ENCODE measurements at places on chromosomes 1 and 21. TPM values are rescaled to one million over a fixed set of nuclear protein-coding genes. Genes with fewer than 3 reads are reported as not detected.
A peak's percentile ranks its signal among the peaks of the same experiment; 100 is the strongest.

DNA sequence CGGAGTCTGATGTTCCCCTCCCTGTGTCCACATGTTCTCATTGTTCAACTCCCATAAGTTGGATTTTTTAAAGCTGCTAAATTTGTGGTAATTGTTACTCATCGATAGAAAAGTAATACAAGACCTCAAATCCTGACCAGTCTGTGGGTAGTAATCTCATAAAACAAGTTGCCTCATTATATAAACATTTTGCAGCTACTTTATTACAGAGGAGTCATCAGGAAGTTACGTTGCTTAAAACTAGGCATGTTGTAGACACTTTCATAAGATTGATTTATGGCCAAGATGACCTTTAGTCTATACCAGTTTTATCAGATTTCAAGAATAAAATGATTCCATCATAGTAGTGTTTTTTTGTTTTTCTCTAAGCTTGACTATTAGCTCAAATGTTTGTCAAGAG lies 208.8 kb downstream of the GIPC2 start:
- H3K4me3 ChIP-seq, result no peak overlapping the region
- no peaks in the 10 kb centered on the region for H3K36me3 ChIP-seq
- no peak for DNase-seq
- peaks cover 5% of the 10 kb centered on the region for H3K27me3 ChIP-seq
- no peaks in the 10 kb centered on the region for H3K4me1 ChIP-seq

DNA sequence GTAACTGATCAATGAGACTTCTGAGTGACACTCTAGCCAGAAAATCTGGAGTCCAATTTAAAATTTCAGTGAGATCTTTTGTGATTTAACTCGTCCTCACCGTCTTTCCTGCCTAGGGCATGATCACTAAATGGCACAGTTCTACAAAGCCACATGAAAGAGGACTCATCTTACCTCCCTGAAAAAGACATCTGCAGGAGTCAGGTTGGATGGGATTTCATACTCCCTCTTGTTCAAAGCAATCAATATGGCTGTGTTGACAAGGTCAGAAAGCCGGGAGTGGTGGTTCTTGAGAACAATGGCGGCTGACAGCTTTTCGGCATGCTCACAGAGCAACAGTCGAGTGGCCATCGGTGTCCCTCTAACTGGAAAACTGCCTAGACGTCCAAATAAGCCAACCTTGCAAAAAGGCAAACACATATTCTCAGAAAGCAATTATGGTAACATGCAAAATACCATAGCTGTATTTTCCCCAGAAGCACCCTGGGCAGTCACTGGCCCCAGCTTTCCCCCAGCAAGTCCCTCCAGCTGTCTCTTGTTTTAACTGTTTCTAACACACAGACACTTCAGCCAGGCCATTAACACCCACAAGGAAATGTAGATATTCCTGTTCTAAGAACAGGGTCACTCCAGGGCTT lies 36.6 kb upstream of the ACTA1 start:
- H3K36me3 ChIP-seq, result peaks cover 49% of the 10 kb centered on the region
- no peak overlapping the region for H3K27ac ChIP-seq
- no peak overlapping the region for H3K4me3 ChIP-seq
- no peak for DNase-seq
- no peaks in the 10 kb centered on the region for H3K4me1 ChIP-seq

GRCh38 chr1:89928506-89928905 lies 66.4 kb upstream of the ZNF326 start:
- no peak overlapping the region for H3K27ac ChIP-seq
- no peak for DNase-seq
- peaks cover 33% of the 10 kb centered on the region for H3K36me3 ChIP-seq

- H3K27ac ChIP-seq, result no peak overlapping the region
- no peak overlapping the region for H3K4me3 ChIP-seq
- no peaks in the 10 kb centered on the region for H3K4me1 ChIP-seq
- peaks cover 15% of the 10 kb centered on the region for H3K36me3 ChIP-seq
- no peak for DNase-seq
Measured at GRCh38 chr1:231958448-231958847, 331.9 kb downstream of the DISC1 start.

- no peaks in the 10 kb centered on the region for H3K4me1 ChIP-seq
- H3K36me3 ChIP-seq, result no peaks in the 10 kb centered on the region
- H3K27me3 ChIP-seq, result peaks cover 3% of the 10 kb centered on the region
- no peak overlapping the region for H3K4me3 ChIP-seq
Measured at GRCh38 chr1:29801003-29801402, 564.7 kb downstream of the PTPRU start.

DNA sequence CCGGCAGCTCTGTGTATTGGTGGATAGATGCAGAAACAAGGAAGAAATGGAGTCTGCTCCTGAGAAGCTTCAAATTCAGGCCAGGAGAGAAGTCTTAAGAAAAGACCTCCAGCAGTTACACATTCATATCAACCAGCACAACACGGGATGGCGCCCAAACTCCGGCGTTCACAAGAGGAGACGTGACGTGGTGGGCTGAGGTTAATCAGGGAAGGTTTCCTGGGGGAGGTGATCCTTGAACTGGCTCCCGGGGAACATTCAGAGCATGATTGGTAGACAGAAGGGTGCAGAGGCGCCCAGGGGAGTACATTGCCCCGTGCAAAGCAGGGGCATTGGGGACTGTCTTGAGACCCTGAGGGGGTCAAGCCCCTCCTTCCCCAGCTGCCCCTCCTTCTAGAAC lies 27.7 kb upstream of the SPSB1 start:
- H3K4me3 ChIP-seq, result no peak overlapping the region
- DNase-seq, result no peak
- H3K36me3 ChIP-seq, result peaks cover 8% of the 10 kb centered on the region
- peaks cover 6% of the 10 kb centered on the region for H3K4me1 ChIP-seq
- no peaks in the 10 kb centered on the region for H3K27me3 ChIP-seq

DNA sequence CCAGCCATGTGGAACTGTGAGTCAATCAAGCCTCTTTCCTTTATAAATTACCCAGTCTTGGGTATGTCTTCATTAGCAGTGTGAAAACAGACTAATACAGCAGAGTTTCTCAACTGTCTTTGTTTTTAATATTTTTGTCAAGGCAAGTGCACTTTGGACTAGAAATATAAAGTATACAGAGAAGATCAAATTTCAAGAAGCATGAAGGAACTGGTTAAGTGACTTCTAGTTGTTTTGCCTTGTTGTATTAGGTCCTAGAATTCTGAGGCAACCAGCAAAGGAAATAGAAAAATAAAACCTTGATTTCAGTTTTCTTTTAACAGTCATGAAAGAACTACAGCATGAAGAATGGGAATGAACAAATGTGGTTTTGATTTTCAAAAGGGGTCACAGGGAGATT lies 131.1 kb upstream of the PTGFR start:
- no peak for DNase-seq
- H3K36me3 ChIP-seq, result no peaks in the 10 kb centered on the region
- no peaks in the 10 kb centered on the region for H3K4me1 ChIP-seq
- H3K4me3 ChIP-seq, result no peak overlapping the region
- H3K27me3 ChIP-seq, result no peaks in the 10 kb centered on the region
- H3K27ac ChIP-seq, result no peak overlapping the region

- H3K27ac ChIP-seq, result no peak overlapping the region
- peak; percentile 33 for DNase-seq
- H3K4me1 ChIP-seq, result peaks cover 2% of the 10 kb centered on the region
- H3K4me3 ChIP-seq, result no peak overlapping the region
- H3K27me3 ChIP-seq, result peaks cover 21% of the 10 kb centered on the region
Measured at GRCh38 chr1:153032677-153033308, 1.8 kb downstream of the SPRR1B start.

GRCh38 chr1:121445679-121446078 lies 260.9 kb downstream of the SRGAP2C start:
- peaks cover 8% of the 10 kb centered on the region for H3K4me1 ChIP-seq
- H3K4me3 ChIP-seq, result no peak overlapping the region
- H3K36me3 ChIP-seq, result no peaks in the 10 kb centered on the region
- DNase-seq, result no peak

Gene COQ8A
- total RNA-seq, result 26.9 TPM

DNA sequence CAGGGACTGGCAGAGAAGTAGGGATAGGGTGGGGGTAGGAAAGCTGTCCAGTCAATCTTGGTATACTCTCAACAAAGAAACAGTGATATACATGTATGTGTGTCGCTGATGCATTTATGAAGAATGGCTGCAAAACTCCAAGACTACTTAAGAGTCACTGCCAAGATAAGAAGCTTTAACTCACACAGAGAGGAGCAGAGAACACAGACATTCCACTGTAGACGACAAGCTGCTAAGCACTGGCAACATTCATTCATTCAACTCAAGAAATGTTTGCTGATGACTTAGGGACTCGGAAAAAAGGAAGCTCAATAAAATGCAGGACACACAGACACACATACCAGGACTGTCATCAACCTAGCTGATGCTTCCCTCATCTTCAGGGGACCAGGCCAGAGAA lies 5.5 kb downstream of the CTNNBIP1 start:
- H3K27ac ChIP-seq, result peak overlapping the region; percentile 69
- peaks cover 43% of the 10 kb centered on the region for H3K4me1 ChIP-seq
- no peak overlapping the region for H3K4me3 ChIP-seq
- H3K36me3 ChIP-seq, result no peaks in the 10 kb centered on the region
- no peak for DNase-seq

Measured in activated CD4-positive, alpha-beta T cell treated with anti-CD3 and anti-CD28 coated beads for 36 hours (primary cell).